ENCODE measurements at places on chromosomes 4 and X. TPM values are rescaled to one million over a fixed set of nuclear protein-coding genes. Genes with fewer than 3 reads are reported as not detected.

- peak; percentile 66 for DNase-seq
Measured at GRCh38 chr4:7842384-7843279, 97.0 kb downstream of the AFAP1 start.

DNA sequence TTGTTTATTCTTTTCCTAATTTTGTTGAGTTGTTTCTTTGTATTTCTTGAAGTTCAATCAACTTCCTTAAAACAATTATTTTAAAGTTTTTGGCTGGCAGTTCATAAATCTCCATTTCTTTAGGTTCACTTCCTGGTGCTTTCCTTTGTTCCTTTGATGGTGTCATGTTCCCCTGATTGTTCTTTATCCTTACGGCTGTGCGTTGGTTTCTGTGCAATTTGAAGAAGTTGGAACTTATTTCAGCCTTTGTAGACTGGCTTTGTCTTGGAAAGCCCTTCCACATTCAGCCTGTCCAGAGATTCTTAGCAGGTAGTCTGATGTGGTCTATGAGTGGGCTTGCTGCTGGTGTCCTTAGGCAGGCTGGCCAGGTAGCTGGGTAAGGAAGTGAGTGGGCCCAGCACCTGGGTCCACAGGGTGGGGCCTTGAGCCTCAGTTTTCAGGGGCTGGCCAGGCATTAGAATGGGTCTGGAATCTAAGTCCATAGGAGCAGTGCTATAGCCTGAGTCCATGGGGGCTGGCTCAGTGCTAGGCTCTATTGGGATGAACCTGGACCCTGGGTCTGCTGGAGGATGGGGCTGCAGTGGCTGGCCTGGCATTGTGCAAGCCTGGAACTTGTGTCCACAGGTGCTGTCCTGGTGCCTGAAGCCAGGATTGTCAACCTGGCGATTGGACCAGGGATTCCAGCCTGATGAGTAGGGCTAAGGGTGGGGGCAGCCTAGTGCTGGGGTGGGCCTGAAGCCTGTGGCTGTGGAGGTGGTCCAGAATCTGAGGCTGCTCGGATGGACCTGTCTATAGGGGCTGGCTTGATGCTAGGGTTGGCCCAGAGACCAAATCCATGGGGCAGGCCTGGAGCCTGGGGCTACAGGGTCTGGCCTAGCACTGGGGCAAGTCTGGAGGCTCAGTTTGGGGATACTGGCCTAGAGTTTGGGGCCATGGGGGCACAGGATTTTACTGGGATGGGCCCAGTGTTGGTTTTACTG is 152.4 kb downstream of the STAG2 start:
- no peak for DNase-seq

DNA sequence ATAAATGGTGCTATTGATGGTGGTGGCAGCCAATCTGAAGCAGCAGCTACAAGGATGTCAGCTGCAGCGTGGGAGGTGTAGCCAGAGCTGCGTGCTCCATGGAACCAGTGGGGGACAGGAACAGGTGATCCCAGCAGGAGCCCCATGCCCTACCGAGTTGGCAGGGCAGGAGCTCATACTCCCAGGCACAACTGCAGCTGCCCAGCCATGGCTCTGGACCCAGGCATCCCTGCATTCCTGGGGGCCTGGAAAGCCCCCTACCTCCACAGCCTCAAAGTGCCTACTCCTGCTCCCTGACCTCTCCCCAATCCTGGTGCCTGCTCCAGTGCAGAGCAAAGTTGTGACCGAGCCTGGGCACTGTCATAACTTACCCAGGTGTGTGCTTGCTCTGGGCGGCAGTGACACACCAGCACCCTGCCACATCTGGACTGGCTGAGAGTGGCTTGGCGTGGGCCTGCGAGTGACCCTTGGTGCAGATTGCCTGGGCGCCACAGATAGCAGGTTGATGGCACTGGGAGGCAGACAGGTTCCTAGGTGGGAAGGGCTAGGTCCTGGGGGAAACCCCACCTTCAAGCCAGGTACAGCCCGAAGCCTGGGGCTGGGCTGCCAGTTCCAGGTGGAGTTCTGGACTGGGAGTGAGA is 101.1 kb downstream of the DCAF12L2 start:
- DNase-seq, result no peak

GRCh38 chr4:80419946-80420345 is 84.4 kb downstream of the CFAP299 start:
- DNase-seq, result no peak

Gene GABRG1
- 9.4 TPM for total RNA-seq

- no peak for DNase-seq
Measured at GRCh38 chrX:37753384-37753783, 26.5 kb upstream of the CYBB start.

GRCh38 chr4:31204874-31205273 is 484.7 kb downstream of the PCDH7 start:
- no peak for DNase-seq
